ENCODE measurements at places on chromosomes 5 and 9. TPM values are rescaled to one million over a fixed set of nuclear protein-coding genes. Genes with fewer than 3 reads are reported as not detected.

Gene SPRY4
- 8.7 TPM for total RNA-seq

Gene SLC6A3
- not detected for total RNA-seq

Gene TCOF1
- total RNA-seq, result 10.1 TPM

Gene GCNT4
- 1.5 TPM for total RNA-seq

Gene DDX31
- total RNA-seq, result 12.1 TPM

Gene NR4A3
- total RNA-seq, result 3.7 TPM

Gene IFNA21
- not detected for total RNA-seq

Gene SMIM32
- under 0.01 TPM for total RNA-seq

Gene PROB1
- total RNA-seq, result 1.2 TPM

Gene TMOD1
- 0.28 TPM for total RNA-seq
